ENCODE measurements at places on chromosomes 2 and 18.
A peak's percentile ranks its signal among the peaks of the same experiment; 100 is the strongest.

GRCh38 chr2:120861191-120861575 lies 125.5 kb downstream of the GLI2 start:
- DNase-seq: no peak

- no peak for DNase-seq
Measured at GRCh38 chr2:102321941-102322719, 10.8 kb downstream of the IL1RL1 start.

DNA sequence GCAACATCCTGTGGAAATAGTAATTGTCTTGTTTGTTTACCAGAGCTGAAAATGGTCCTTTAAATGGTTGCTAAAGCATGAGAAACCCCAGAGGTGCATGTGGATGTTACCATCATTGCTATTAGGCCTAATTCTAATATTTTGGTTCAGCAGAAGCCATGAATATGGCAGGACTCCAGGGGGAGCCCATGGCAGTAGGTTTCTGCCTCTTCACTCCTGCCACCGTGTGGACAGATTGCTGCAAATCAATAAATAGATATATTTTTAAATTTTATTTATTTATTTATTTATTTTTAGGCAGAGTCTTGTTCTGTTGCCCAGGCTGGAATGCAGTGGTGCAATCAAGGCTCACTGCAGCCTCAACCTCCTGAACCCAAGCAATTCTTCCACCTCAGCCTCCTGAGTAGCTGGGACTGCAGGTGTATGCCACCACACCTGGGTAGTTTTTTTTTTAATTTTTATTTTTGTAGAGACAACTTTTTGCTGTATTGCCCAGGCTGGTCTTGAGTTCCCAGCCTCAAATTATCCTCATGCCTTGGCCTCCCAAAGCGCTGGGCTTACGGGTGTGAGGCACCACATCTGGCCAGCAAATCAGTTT lies 54.9 kb upstream of the CAPN13 start:
- no peak for DNase-seq

DNA sequence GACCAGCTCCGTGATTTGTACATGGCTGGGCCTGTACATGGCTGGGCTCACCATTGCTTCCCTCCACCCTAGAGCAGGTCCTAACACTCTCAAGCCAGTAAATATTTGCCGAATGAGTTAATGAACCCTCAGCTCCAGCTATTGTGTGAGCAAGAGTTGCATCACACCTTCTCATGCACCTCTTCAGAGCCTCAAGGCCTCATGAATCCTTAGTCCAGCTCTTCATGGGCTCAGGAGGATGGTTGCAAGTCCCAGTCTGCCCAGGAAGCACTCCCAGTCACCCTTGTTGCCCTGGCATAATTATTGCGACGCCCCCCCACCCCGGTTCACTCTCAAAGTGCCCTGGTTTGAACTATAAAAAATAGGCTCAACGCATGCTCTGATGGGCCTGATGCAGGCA lies 30.1 kb upstream of the GNAL start:
- DNase-seq: no peak

DNA sequence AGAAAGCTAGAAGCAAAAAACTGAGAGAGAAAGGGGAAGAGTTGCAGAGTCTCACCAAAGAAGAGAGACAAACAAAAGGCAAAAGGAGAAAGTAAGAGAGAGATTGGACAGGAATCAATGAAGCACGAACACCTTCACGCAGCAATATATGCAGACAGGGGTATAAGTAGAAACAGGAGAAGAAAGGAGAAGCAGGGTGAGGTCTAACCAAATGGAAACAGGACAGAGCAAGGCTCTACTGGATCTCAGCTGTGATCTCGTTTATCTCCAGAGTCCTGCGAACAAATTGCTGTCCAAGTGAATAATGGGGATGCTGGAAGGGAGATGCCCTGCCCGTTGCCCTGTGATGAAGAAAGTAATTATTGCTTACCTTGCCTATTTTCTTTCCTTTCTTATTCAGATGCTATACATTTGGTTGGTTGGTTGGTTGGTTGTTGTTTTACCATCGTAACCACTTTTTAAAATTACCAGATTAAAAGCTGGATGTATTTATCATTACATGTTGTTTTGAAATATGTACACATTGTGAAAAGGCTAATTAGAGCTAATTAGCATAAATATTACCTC lies 34.0 kb downstream of the SP100 start:
- DNase-seq: no peak

DNA sequence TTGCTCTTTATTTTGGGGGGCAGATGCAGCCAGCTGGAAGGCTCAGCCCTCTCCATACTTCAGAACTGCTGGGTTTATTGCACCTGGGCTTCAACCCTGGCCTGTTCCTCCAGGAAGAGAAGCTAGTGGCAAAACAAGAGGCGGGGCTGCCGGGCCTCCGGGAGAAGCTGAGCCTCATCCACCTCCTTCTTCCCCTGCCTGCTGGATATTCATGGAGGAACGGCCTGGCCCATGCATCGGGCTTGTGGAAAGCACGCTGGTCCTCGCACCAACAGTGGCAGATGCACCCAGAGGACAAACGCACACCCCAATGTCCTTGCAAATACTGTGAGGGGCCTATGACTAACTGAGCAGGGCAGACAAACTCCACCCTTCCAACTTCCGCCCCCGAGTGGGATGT lies 30.6 kb downstream of the FAM178B start:
- DNase-seq: no peak

- no peak for DNase-seq
Measured at GRCh38 chr2:190736355-190736754, 87.5 kb downstream of the NAB1 start.

GRCh38 chr2:95383635-95384027 lies 18.9 kb upstream of the FAHD2A start:
- DNase-seq: peak; percentile 21

DNA sequence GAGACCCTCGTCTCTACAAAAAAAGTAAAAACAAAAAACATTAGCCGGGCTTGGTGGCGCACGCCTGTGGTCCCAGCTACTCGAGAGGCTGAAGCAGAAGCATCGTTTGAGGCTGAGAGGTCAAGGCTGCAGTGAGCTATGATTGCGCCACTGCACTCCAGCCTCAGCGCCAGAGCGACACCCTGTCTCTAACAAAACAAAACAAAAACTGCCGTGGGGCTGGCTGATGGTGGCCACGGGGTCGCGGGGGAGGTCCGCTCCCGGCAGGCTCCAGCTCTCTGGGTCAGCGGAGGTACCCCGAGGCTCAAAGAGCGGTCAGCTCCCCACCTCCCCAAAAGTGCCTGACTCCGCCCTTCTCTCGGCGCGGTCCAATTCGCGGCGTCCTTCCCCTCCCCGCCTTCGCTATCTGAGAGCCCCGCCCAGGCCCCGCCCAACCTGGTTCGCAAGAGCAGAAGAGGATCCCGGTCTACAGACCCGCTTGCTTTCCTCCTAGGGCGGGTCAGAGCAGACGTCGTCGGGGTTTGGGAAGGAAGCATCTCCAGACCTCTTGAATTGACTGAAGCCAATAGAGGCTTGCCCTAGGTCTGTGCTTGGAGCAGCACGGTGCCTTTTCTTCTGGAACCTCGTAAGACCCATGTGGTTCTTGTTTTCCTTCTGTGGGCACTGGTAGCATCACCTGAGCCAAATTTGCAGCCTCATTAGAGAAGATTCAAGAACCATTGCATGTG lies 7.8 kb downstream of the RAX start:
- DNase-seq: no peak

DNA sequence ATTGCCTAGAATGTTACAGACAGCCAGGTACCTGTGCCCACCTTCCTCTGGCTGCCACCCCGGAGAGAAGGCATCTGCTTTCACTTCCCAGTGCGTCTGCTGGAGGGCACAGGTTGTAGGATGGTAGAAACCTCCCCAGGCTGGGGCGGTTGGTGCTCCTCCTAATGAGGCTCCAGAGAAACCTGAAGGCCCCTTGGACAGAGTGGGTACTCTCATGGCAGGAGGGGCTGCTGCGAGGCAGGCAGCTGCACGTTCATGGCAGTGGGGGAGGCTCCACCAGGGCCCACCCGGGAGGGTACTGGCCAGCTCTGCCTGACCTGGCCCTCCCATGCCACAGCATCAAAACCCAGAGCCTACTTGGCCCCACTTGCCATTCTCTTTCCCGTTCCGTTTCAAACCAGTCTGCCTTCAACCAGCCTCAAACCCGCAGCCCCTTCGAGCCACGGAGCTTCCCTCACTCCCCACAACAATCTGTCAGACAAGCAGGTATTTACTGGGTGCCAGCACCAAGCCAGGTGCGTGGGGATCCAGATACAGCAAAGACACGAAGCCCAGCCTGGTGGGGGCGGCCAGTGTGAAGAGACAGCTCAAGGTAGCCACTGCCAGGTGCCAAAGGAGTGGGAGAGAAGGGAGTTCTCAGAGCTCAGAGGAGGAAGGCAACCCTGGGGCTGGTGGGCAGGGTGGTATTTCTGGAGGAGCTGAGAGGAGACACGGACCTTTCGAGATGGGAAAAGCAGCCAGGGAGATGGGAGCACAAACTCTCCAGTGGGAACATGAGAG lies 229.6 kb downstream of the LOXHD1 start:
- no peak for DNase-seq

GRCh38 chr2:116719836-116720235 lies 1094.7 kb upstream of the DDX18 start:
- DNase-seq: no peak

DNA sequence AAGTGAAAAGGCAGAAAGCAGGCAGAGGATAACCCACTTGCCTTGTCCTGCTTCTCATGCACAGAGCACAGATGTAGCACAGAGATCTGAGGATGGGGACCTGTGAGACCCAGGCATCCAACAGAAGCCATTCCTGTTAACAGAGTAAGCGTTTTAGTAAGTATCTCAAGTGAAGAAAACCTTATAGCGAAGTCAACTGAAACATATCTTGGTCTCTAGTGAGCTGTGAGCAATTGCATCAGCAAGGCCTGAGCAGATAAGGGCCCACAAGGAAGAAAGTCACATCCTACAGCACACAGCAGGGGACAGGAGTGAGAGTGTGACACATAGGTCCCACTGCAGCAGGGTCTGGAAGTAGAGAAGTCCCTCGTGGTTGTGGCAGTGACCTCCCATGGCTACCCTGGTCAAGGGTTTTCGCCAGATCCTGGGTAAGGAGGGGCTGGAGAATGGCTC lies 248.7 kb upstream of the TNP1 start:
- no peak for DNase-seq

- no peak for DNase-seq
Measured at GRCh38 chr18:24869285-24869684, 408.8 kb downstream of the HRH4 start.

DNA sequence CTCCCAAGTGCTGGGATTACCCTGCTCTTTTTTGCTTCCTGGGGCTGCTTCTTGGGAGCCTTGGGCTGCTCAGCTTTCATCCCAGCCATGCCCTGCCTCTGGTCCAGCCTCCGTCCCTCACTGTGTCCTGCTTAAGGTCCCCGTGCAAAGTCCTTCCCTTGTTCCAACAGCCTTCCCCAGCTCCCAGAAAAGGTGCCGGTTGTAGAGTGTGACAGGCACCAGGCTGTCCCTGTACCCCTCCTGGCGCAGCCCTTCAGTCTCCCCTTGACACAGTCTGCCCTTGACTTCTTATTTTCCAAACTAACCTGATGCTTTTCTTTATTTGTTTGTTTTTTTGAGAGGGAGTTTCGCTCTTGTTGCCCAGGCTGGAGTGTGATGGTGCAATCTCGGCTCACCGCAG lies 20.1 kb upstream of the ALPI start:
- DNase-seq: no peak

DNA sequence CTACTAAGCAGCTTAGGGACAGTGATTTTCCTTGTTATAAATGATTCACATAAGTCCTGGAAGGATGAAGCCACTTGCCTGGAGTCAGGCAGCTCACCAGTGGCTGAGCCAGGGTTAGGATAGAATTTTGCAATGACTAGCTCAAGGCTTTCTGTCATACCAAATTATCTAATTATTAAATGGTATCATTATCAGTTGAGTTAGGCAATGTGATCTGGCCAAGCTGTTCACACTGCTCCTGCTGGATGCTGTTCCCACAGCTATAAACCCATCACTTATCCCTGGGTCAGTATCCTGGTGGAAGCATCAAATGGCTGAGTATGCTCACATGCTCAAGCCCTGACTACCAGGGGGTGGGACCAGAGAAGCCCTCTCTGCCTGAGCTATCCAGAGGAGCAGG lies 235.2 kb downstream of the MTX2 start:
- no peak for DNase-seq

DNA sequence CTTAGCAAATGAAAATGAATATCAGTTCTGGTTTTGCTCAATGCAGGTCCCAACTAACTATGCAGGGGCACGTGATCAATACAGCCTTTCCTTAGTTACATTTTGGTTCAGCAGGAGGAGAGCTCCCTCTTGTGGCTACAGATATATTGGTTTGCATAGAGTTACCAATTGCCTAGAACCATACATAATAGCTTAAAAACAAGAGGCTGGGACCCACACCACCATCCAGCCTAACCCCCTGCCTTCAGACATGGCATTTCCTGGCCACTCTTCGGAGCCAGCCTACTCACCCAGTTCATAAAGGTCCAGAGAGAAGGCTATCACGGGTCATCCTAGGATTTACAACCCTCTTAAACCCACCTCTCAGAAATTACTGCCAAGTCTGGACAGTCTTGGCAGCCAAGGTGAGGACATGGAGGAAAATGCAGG lies 10.5 kb downstream of the CCDC93 start:
- DNase-seq: no peak

DNA sequence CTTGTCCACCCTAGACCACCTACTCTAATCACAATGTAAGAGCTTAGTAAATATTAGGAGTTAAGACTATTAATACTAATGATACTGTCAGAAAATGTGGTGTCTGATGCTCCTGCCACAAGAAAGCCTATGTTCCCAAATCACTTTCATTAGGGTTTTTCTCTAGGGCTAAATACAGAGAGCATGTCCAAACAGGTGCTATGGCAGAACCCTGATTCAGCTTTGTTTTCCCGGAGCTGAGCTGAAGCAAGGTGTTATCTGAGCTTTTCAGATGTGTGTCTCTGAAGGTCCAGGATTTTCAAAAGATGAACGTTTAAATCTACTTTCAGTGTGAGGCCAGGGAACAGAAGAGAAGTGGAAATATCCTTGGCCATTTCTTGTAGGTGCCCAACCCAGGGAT lies 40.6 kb downstream of the CPO start:
- DNase-seq: no peak

DNA sequence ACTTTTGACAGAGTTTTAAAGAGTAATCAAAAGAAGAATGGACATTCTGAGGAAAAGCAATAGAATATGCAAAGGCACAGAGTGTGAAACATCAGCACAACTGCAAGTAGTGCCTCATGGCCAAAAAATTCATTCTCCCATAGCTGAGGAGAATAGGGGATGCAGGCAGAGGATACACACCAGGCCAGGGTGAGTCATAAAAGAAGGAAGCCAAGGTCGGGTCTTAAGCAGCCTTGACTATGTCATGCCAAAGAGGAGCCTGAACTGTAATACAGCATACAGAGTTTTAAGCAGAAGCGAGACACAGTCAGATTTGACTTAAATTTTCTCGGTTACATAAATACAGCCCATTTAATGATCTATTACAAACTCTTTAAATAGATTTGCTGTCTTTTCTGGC lies 165.0 kb downstream of the LNPK start:
- no peak for DNase-seq

DNA sequence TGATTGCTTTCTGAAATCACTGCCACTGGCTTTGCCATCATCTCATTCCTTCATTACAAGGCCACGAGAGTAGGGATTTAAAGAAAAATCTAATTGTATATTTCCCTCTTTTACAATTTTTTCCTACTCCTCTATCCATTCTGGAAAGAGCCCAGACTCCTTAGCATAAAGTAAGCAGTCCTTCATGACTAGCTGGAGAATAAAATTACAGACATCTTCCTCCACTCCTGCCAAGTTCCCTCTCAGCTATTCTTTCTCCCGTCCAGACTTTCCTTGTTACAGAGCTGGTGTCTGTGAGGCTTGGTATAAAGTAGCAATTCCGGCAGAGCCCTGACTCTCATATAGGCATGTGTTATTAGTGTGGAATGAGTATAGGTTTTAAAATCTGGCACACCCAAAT lies 806.8 kb downstream of the PLCL1 start:
- no peak for DNase-seq

- DNase-seq: no peak
Measured at GRCh38 chr2:172079838-172080640, 5.3 kb upstream of the DLX1 start.

Measured in dorsolateral prefrontal cortex (tissue), 122 donors.